Liver (tissue), 10 donors: ENCODE measurements at places on chromosomes 11 and 22. TPM values are rescaled to one million over a fixed set of nuclear protein-coding genes. Genes with fewer than 3 reads are reported as not detected.

DNA sequence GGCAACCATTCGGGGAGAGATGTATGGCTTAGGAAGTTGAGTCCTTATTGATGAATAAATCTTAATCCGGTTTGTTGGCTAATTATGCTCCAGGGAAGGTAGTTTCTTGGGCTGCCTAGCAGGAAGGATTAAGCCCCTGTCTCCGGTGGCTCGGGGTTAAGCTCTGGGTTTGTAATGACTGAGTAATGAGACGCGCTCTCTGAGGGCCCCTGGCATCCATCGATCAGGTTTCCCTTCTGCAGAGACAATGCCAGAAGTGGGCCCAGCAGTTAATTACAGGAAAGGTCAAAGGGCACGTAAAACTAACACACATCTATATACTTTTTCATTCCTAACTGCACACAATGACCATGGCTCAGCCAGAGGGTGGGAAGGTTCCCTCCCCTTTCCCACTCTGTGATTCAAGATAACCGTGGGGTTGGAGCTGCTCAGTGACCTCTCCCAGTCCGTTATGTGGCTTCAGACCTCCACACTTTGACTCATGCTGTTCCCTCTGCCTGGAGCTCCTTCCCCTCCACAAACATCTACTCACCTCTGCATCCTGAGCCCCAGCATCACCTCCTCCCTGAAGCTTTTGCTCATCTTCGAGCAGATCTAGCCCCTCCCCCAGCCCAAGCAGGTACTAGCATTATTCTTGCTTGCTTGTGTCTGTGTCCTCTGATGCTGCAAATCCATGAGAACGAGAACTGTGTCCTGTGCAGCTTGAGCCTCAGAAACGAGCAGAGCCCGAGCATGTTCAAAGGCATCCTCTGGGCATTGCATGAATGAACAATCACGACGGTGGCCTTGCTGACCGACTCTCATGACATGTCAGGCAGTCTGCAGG, 16.6 kb downstream of the SCUBE1 start:
- DNase-seq: no peak
- H3K4me3 ChIP-seq: no peak overlapping the region
- H3K27ac ChIP-seq: no peak overlapping the region
- H3K36me3 ChIP-seq: no peaks in the 10 kb centered on the region
- H3K4me1 ChIP-seq: no peaks in the 10 kb centered on the region

GRCh38 chr11:116980136-116980793, 118.0 kb downstream of the SIK3 start:
- no peak for DNase-seq
- H3K4me3 ChIP-seq: no peak overlapping the region
- peaks cover 6% of the 10 kb centered on the region for H3K4me1 ChIP-seq
- H3K27me3 ChIP-seq: no peaks in the 10 kb centered on the region
- no peaks in the 10 kb centered on the region for H3K36me3 ChIP-seq
- H3K27ac ChIP-seq: no peak overlapping the region

KDM4D gene
- total RNA-seq: 0.23 TPM

TOMM22 gene
- total RNA-seq: 20.2 TPM

ANO3 gene
- total RNA-seq: under 0.01 TPM

SAA4 gene
- total RNA-seq: 792 TPM

GRCh38 chr11:46865340-46865739, 19.3 kb upstream of the CKAP5 start:
- no peak overlapping the region for H3K4me3 ChIP-seq
- DNase-seq: no peak
- no peaks in the 10 kb centered on the region for H3K36me3 ChIP-seq
- no peaks in the 10 kb centered on the region for H3K4me1 ChIP-seq

DNA sequence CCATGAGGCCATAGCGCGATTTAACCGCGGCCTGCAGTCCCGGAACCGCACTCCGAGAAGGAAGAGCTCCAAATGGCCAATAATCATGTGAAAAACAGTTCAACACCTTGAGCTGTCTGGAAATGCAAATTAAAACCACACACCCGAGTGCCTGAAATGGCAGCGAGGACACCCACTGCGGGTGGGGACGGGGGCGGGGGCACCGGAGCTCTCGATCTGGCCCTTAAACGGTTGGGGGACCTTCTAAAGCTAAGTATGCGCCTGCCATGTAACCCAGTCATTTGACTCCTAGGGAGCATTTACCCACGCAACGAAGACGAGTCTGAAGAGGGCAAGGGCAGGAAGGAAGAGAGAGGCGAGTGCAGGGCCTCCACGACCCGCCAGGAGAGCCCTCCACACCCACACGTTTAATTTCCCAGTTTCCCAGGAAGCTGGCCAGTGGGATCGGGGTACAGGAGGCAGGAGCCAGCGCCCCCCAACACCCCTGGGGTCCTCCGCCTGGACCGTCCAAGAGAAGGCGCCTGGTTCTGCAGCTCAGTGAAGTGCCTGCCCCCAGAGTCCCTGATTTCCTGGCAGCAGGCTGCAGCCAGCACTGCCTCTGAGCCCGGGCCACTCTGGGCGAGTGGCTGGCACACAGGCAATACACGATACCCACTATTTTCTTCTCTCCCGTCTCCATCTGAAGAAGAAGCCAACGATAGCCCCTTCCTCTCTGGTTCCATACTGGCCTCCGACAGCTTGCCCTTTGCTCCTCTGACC, 1.7 kb downstream of the TTLL8 start:
- H3K27ac ChIP-seq: no peak overlapping the region
- H3K27me3 ChIP-seq: peaks cover 2% of the 10 kb centered on the region
- H3K4me1 ChIP-seq: no peaks in the 10 kb centered on the region

DNA sequence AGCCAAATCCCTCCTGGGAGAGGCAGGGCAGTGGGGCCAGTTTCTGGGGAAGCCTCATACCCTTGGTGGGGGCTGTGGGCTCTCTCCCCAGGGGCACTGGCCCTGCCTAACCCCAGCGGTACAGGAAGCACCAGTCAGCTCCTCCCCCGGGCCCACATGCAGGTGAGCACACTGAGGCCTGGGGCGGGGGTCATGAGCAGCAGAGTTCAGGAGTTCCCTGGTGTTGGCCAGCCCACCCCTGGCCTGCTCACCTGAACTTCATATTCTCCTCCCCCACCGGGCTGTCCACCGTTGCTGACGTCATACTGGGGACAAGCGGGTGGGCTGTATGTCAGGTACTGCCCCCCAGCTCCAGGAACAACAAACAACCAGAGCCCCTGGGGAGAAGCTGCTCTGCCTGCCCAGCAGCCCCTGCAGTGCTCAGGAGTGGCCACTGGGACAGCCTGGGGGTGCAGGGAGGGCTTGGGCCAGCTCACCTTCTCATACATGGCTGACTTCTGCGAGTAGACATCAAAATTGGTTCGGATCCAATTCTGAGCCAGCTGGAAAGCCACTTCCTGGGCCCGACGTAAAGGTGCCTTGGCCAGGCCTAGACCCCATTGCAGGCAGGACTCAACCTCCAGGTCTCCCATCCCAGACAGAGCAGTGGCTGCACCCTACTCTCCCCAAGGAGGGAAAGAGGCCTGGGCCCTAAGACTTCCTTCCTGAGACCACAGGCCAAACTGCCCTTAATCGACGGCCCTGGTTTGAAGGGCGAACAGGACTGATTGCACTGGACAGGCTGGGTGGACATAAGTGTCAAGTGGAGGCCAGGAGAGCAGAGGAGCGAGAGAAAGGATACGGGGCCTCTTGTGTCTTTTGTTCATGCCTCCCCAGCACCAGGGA, 20.8 kb downstream of the TREH start:
- no peak overlapping the region for H3K27ac ChIP-seq
- H3K27me3 ChIP-seq: no peaks in the 10 kb centered on the region
- H3K36me3 ChIP-seq: no peaks in the 10 kb centered on the region
- no peak overlapping the region for H3K4me3 ChIP-seq

DNA sequence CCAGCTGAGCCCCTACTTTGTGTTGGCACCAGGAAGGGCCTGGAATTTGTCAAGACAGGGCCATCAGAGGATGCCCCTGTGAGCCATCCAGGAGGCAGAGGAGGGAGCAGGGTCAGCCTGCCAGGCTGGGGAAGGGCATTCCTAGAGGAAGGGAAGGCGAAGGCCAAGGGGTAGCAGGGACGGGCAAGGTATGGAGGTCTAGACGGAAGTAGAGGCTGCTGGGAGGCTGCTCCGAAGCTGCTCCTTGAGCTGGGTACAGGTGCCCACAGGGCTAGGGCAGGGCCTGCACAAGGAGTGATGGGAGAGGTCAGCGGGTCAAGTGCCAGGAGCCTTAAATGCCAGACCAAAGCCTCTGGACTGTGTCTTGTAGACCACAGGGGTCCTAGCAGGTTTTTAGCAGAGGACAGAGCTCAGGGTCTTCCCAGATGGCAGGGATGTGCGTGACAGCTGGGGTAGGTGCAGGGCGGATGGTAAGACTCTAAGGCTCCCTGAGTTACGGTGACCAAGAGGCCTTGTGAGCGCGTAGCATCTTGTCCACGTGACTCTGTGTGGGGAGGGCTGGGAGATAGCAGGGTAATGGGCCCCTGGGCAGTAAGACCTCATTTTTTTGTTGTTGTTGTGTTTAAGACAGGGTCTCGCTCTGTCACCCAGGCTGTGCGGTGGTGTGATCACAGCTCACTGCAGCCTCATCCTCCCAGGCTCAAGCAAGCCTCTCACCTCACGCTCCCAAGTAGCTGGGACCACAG, 31.7 kb upstream of the CSNK1E start:
- no peaks in the 10 kb centered on the region for H3K27me3 ChIP-seq
- H3K4me3 ChIP-seq: no peak overlapping the region
- no peak for DNase-seq
- H3K36me3 ChIP-seq: no peaks in the 10 kb centered on the region
- peaks cover 2% of the 10 kb centered on the region for H3K4me1 ChIP-seq

MCAT gene
- total RNA-seq: 14.0 TPM

SLC15A3 gene
- 20.9 TPM for total RNA-seq

DNA sequence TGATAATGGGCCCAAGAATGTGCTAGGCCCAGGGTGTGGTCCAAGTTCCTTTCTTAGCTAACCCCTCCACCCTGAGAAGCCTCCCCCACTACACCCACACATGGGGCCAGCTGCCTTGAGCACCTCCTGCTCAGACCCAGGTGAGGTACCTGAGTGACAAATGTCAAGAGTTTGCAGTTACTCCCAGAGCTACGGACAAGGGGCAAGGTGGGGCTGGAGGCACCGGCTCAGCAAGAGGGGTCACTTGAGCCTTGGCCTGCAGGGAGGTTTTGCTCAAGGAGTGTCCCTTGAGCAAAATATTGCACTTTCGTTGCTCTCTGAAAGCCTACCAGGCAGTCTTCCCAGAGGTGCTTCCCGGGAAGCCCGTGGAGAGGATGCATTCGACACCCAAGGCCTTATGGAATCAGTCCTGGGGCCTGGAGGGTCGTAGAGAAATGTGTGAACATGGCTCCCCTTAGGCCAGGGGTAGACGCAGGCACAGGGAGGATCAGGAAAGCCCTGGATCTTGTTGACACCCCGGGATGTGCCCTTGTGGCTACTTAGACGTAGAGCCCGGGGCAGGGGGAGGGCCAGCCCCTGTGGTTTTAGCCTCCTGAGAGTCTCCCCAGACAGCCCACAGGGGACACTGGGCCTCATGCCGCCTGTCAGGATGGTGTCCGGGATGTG, 114.2 kb downstream of the KCNQ1 start:
- H3K27me3 ChIP-seq: no peaks in the 10 kb centered on the region
- no peak overlapping the region for H3K27ac ChIP-seq
- no peaks in the 10 kb centered on the region for H3K4me1 ChIP-seq
- no peak for DNase-seq
- H3K4me3 ChIP-seq: no peak overlapping the region

DNA sequence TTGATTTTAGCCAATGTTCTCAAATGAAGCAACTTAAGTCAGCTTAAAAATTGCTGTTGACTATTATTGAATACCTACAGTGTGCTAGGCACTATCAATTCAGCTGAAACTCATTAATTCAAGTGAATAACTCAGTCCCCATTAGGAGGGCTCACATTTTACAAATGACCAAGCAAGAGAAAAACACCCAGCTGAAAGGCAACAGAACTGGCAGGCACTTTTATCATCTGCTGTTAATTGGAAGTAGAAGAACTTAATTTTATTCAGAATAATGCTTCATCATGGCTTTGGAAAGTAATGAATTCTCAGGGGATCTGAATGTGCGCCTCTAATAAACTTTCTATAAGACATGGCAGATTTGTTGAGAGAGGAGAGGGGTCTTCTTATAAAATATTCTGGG, 1066.9 kb downstream of the DLG2 start:
- H3K27me3 ChIP-seq: no peaks in the 10 kb centered on the region
- no peak overlapping the region for H3K27ac ChIP-seq
